ENCODE measurements at places on chromosomes 3 and 15. TPM values are rescaled to one million over a fixed set of nuclear protein-coding genes. Genes with fewer than 3 reads are reported as not detected.

DNA sequence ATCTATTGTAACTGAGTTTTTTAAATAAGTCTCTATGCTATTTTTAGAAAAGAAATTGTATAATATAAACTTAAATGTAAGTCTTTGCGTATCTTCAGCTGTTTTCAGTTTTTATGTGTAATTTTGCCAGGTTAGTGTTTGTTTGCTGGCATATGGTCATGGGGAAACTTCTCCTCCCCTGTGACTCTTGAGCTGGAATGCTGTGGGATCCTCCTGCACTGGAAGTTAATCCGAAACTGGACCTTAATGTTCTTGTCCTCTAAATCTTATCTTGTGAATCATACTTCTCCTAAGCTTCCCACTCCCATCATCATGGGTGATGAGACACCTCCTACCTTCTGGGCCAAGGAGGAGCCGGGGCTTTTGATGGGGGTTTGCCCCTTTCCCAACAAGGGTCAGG lies 52.4 kb upstream of the CHST2 start:
- no peak for DNase-seq

TMEM207 gene
- polyA plus RNA-seq, result not detected

GRCh38 chr15:66294157-66294931 lies 976 bp downstream of the DIS3L start:
- DNase-seq, result no peak

- DNase-seq, result no peak
Observed at GRCh38 chr3:183301937-183302580, 49.0 kb downstream of the B3GNT5 start.

DNA sequence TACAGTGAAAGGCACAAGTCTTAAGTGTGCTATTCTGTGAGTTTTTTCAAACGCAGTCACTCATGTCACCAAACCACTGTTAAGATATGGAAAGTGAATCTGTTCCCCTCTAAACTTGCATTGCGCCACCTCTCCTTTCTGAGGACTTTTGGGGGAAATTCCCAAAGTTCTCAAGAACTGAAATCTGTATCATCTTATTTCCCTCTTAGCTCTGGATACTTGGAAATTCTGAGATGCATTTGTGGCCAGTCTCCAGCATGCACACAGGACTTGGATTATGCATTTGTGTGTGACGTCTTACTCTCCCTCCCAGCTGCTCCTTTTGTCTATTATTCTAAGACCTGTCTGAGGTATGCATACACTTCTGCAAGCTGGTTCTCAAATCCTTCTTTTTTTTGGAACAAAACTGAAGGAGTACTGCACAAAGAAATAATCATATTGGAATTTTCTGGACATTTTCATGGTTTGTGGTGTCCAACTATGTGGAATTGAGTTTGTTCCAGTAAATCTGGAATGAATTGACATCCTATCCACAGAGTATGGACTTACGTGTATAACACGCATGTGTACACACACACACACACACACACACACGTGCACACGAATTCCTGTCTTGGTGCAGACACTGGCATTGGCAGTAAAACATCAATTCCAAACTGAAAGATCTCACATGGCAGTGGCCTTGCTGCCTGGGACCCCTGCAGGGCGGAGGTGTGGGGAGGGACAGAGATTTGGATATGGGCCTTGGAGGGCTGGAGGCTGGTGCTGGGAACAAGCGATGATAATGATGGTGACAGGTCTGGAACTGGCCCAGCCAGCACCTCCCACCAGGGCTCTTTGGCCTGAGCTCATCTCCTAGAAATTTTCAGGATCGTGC lies 8.2 kb upstream of the LCTL start:
- no peak for DNase-seq

SNUPN gene
- polyA plus RNA-seq, result 37.4 TPM

GRCh38 chr3:182000447-182000846 lies 288.7 kb downstream of the SOX2 start:
- DNase-seq, result no peak
